CD4-positive, alpha-beta T cell treated with Interleukin-1 beta for 1 hour (primary cell): ENCODE measurements at places on chromosomes 1 and 21.
A peak's percentile ranks its signal among the peaks of the same experiment; 100 is the strongest.

GRCh38 chr1:22680726-22681125, 27.7 kb downstream of the C1QB start:
- no peak for DNase-seq

DNA sequence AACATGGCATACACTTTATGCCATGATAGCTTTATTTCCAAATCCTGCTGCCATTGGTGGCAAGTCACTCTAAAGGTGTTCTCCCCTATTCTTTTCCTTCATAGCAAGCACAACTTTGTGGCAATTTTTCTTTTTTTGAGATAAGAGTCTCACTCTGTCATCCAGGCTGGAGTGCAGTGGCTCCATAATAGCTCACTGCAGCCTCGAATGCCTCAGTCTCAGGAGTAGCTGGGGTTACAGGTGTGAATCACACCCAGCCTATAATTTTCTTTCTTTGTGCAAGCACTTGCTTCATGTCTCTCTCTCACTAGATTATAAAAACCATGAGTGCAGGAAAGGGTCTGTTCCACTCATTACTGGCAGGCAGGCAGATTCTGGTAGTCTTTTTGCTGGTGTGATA, 5.4 kb upstream of the KDM4A start:
- no peak for DNase-seq

GRCh38 chr1:207891148-207891547, 19.8 kb downstream of the CD34 start:
- DNase-seq: no peak

- no peak for DNase-seq
Measured at GRCh38 chr1:91501971-91502671, 1.5 kb downstream of the CDC7 start.

GRCh38 chr1:39955547-39956539, 898 bp downstream of the MFSD2A start:
- DNase-seq: peak; percentile 23

GRCh38 chr21:45341779-45342178, 54.1 kb upstream of the POFUT2 start:
- no peak for DNase-seq

DNA sequence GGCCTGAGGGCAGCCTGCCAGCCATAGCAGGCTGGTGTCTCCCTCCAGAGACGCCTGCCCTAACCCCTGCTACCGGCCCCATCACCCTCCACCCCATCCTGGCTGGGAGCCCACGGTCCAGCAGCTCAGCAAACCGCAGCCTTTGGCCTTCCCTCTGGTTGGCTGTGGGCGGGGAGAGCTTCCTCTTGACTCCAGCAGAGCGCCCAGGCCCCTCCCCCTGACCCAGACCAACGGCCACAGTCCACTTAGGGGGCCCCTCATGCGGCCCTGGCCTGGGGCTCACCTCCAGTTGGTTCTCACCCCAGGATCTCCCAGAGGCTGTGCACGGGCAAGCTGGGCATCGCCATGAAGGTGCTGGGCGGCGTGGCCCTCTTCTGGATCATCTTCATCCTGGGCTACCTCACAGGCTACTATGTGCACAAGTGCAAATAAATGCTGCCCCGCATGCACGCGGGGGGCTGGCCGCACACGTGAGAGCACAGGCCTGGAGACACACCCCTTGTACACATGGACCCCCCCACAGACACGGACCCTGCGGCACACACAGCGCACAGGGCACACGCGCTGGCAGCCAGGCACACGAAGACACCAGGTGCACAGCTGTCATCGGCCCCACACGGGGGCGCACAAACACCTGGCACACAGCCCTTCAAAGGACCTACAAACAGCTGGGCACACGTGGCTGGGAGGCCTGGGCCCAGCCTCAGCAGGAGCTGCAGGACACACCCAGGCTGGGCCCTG, 3.1 kb downstream of the SMIM1 start:
- peak; percentile 56 for DNase-seq

DNA sequence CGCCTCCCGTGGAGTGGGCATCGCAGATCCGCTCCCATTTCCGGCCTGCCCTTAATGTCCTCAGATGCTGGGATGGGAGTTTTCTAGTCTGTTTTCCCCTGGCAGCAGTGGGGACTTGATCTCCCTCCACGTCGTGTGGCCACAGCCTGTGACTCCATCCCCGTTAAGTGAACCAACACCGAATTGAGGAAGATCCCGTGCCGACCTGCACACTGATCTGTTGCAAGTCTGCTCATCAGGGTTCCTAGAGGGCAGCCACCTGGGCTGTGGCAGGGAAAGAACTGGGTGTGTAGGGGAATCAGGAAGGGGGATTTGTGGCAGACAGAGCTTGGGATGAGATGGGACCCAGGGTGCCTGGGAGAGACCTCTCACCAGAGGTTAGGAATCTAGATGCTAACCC, 23.3 kb upstream of the CDK18 start:
- no peak for DNase-seq

- no peak for DNase-seq
Measured at GRCh38 chr1:101451888-101452287, 215.1 kb downstream of the S1PR1 start.

- DNase-seq: no peak
Measured at GRCh38 chr1:159868766-159869165, 6.3 kb upstream of the VSIG8 start.

- DNase-seq: peak; percentile 64
Measured at GRCh38 chr1:21937372-21938121, 437 bp upstream of the HSPG2 start.

GRCh38 chr1:96220651-96221050, 500.9 kb upstream of the PTBP2 start:
- no peak for DNase-seq

DNA sequence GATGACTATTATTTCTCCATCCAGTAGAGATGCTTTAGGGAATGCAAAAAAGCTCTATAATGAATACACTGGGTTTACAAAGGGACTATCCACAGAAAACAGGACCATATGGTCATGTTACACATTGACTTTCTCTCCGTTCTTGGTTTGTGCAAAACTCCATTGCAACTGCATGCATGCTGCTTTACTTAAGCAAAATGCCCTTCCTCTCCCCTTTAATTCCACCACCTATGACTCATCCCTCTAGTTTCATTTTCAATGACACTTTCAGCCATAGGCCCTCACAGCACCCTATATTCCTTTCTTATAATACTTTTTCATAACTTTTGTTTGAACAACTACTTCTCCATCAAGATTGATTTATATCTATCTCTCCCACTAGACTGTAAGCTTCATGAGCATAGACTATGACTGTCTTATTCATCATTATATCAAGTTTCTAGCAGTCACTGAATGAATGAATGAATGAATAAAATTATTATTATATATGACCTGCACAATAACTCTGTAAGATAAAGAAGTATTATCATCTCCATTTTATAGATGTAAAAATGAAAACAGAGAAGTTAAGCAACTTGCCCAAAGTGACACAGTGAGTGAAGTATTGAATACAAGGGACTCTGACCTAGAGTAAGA, 248.9 kb downstream of the PLPP3 start:
- no peak for DNase-seq

DNA sequence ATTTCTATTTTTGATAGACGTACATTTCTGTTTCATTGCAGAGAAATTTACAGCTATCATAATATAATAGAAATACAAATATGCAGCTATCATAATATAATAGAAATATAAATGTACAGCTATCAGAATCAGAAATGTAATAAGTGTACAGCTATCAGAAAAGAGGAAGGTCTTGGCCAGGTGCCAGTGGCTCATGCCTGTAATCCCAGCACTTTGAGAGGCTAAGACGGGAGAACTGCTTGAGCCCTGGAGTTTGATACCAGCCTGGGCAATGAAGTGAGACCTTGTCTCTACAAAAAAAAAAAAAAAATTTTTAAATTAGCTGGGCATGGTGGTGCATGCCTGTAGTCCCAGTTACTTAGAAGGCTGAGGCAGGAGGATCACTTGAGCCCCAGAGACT, 37.9 kb downstream of the PIGM start:
- DNase-seq: no peak

DNA sequence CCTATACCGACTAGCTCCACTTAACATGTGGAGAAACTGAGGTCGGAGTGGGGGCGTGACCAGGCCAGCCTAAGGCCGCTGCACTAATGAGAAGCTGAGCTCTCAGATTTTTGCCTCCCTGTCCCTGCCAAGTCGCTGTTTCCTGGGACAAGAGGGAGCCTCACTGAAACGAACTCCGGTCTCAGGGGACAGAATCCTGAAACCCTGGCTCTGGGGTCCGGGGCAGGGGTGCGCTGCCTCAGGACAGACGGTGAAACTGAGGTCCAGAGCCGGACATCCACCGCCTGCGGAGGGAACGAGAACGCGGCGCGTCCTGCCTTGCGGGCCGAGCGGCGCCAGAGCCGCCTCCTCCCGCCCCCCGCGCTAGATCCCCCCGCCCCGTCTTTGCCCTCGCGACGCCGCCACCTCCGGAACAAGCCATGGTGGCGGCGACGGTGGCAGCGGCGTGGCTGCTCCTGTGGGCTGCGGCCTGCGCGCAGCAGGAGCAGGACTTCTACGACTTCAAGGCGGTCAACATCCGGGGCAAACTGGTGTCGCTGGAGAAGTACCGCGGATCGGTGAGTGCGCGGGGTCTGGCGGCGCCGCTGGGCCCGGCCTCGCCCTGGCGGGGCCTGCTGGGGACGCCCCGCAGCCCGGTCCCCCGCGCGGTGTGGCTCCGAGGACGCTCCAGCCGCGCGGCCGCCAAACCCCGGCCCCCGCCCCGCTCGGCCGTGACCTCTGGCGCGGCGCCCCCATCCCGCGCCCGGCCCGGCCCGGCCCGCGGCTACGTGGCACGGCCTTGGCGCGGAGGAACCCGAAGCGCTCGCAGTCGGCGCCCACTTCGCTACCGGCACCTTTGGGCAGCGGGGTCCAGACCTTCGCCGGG, at the start of gene GPX7:
Gene GPX7 (plus strand): TSS at position 381 of the 865 bp plus-strand sequence. CDS start 39 bp downstream, at position 420.
- peak; percentile 65 for DNase-seq

- no peak for DNase-seq
Measured at GRCh38 chr1:78520216-78520615, 29.4 kb downstream of the PTGFR start.

DNA sequence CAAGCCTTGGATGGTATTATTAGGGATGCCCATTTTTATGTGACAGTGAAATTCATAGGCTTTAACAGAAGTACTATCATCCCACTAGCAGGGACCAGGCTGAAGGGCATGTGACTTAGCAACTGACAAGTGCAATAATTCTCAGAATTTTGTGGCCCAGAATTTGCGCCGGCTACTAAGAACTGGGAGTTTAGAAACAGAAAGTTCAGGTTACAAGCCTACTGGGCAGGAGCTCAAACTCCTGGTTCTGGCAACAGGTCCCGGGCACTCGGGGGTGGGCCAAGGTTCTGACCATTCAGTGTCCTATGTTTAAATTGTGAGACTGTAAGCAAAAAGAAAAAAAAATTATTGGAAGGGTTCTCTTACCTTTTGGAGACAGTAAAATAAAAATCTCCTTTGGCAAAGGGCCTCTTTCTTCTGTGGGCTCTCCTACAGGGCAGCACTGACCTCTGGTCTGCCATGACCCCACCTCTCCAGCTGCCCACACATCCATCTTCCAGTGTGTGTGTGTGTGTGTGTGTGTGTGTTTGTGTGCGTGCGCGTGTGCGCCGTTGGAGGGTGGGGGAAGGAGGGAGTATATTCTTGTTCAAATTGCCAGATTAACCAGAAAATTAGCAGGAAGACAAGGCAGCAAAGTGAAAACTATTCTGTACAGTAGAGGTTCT, 26.1 kb downstream of the IRF2BP2 start:
- DNase-seq: no peak

DNA sequence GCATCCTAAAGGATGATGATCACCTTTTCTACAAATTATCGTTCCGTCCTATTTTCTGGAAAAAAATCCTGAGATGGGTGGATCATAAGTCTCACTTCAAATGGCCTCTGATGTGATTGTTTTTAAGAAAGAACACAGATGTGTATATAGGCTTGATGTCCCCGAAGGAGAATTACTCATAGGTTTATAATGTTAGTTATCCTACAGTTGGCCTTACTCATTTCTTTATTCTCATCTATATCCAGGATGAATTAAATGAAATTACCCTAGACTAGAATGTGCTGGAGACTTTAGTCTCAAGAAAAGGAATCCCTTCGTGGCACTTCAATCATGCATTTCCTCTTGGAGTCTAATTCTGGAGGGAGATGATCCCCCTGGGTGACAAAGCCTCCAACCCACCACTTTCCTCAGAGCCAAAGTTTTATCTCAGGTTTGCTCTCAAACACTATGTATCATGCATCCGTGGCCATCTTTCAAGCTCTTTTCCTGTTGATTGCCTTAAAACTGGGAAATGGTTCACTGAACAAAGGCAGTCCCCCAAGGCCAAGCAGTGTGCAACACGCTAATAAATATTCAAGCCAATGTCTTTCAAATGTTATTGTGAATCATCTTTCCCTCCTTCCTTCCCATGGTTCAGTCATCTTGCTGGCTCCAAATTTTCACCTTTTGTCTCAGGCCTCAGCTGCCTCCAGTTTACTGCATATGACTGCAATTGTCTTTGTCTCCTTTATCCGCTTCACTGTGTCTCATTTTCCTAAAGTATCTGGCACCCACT, 32.5 kb upstream of the SMYD2 start:
- DNase-seq: no peak

GRCh38 chr1:30824736-30825429, 67.3 kb upstream of the LAPTM5 start:
- DNase-seq: no peak

- no peak for DNase-seq
Measured at GRCh38 chr1:162951553-162952315, 90.8 kb upstream of the CCDC190 start.

GRCh38 chr1:49626472-49626871, 397.3 kb downstream of the AGBL4 start:
- no peak for DNase-seq

GRCh38 chr1:69271587-69272125, 296.1 kb upstream of the LRRC7 start:
- DNase-seq: no peak

GRCh38 chr1:165894591-165894990, 67.2 kb downstream of the UCK2 start:
- DNase-seq: no peak

DNA sequence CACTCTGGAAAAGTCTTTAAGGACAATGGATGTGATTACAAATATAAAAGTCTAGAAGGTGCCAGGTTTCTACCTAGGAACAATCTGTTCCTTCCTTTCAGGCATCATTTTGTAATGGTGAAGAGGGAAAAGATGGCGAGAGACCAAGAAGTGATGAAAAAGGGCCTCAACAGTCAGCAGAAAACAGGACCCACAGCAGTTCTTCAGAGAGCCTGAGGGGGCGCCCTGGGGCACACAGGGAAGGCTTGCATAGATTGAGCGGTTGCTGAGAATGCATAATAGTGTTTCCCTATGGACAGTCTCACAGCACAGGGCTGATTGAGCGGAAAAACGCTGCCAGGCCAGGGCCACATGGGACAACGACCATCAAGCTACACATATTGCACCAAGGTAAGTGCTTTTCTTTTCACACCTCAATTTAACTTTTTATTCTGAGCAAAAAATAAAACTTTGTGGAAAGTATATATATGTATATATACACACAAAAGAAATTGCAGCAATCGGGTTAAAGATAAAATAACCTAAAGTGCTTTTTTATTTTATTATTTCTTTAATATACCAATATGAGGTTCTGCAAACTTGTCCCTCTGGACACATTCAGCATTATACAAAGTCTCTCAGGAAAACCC, 3.1 kb upstream of the YRDC start:
- peak; percentile 69 for DNase-seq

GRCh38 chr1:195439661-195440060, 1168.6 kb downstream of the KCNT2 start:
- no peak for DNase-seq
